ENCODE measurements at places on chromosomes 16 and 17.

- DNase-seq: no peak
These were observed 113.2 kb upstream of the MAF start for GRCh38 chr16:79713609-79714309.

DNA sequence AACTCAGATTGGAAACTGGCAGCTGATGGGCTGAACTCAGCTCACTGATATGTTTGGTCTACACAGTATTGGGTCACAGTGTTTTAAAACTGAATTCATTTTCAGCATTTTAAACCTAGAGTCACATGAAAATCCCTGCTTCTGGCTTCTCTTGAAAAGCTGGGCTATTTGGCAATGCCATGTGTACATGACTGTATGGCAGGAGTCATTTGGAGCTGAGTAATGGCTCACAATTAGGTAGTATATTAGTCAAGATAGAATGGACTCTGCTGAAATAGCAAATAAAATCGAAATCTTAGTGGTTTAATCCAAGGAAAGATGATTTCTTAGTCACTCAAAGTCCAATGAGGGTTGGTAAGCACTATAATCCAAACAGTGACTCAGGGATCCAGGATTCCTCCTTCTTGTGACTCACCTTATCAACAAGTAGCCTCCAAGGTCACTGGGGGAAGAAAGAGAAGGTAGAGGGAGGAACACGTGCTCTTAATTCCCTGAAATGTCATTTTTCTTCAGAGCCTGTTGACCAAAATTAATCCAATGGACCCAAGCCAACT, 13.9 kb upstream of the PMP22 start:
- no peak for DNase-seq

DNA sequence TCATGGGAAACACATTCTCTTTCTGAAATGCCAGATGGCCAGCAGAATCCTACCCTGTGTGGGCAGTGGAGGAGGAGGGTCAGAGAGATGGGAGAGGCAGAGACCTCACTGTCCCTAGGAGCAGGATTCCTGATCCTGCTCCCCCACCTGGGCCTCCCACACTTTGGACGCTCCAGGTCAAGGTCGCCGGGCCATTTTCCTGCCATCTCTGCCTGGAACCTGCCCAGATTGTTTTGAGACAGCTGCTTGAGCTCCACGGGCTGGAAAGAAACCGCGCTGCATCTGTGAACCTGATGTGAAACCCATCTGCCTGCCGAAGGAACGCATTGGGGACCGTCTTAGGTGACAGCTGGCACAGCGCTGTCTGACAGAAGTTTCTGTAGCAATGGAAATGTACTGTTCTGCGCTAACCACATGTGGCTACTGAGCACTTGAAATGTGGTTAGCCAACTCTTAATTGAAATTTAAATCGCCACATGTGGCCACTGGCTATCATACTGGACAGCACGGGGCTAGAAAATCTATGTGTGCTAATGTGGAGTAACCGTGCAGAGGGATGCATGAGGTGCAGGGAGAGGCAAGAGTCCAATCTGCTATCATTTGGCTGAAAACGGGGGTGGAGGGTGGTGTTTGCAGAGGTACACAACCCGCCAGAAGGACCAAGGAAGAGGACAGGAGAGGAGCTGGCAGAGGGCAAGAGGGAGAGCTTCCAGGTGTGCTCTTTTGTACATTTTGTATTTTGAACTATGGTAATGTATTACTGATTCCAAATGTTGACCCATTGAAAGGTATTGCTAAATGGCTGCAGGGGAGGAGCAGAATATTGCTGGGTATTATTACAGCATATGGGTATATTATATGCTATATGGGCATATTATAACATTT, 15.4 kb upstream of the NUBP1 start:
- DNase-seq: no peak

DNA sequence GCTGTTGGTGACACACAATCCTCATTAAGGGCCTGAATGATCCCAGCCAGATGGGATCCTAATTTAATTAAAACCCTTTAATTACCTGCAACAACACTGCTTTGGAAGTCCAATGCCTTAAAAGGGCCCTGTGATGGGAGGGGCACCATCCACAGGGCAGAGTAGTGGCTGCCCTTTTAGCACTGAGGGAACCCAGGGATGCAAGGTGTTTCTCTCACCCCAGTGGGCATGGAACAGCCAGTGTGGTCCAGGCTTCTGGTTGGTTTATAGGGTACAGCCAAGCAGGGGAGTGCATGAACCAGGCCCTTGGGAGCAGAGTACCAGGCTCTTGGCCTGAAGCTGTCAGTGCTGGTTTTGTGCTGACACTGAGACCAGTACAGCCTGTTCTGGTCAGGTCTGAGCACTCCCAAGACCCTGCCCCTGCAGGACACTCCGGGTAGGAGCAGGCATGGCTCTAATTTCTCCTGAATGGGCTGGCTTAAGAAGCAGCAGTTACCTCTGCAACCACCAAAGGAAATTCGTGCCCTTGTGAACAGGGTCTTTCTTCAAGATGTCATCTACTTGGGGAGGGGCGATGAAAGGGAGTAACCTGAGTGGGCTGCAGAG, 9.9 kb downstream of the NXPH3 start:
- DNase-seq: no peak

DNA sequence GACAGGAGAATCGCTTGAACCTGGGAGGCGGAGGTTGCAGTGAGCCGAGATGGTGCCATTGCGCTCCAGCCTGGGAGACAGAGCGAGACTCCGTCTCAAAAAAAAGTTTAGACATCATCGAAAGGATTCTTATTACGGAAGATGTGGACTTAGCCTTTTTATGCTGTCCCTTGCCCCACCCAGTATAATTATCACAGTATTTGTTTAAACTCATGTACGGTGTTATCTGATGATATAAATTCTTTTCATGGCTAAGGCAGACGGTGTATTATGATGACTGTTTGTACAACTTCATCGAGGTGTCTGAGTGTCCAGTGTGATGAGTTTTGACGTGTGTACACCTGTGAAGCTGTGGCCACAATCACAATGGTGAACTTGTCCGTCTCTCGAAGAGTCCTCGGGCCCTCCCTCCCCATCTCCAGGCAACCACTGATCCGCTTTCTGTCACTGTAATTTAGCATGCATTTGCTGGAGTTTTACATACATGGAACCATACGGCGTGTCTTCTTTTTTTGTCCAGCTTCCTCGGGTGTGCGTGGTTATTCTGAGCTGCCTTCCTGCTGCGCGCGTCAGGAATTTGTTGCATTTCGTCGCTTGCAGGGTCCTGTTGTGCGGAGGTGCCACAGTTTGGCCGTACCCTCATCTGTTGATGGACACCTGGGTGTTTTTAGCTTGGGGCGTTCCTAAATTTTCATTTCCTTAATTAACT, 26.2 kb downstream of the BAIAP2 start:
- DNase-seq: no peak

GRCh38 chr16:22008215-22009059, 526 bp downstream of the MOSMO start:
- DNase-seq: no peak

DNA sequence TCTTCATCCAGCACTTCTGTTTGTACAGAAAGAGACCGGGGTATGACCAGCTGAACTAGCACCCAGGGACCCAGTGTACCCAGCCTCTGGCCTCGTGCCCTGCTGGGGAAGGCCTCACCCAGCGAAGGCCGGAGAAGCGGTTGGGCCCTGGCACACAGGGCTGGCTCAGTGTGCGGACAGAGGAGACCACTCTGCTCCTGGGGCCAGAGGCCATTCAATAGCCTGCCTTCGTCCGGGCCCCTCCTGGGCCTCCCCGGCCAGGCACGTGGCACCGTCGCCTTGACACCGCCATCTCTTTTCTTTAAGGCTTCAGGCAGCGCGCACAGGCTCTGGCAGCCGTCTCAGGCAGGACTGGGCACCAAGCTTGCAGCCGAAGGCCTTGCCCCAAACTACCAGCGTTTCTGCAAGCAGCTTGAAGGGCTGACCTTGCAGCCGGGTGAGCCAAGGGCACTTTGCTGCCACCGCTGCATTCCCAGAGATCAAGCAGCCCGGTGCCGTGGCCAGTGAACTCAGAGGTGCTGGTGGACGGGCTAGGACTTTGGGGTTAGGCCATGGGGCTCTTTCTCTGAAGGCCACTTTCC, 8.0 kb downstream of the TAX1BP3 start:
- DNase-seq: no peak

GRCh38 chr16:69040144-69040909, 65.1 kb upstream of the HAS3 start:
- no peak for DNase-seq

DNA sequence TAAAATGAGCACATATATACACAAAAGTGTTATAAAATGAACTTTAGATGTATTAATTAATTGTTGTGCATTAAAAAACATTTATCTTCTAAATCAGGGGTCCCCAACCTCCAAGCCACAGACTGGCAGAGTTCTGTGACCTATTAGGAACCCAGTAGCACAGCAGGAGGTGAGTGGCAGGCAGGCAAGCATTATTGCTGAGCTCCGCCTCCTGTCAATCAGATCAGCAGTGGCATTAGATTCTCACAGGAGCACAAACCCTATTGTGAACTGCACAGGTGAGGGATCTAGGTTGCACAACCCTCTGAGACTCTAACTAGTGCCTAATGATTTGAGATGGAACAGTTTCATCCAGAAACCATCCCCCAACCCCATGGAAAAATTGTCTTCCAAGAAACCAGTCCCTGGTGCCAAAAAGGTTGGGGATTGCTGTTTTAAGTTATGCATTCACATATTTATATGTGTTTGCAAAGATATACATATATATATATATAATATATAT, 583.7 kb downstream of the KCNJ2 start:
- no peak for DNase-seq

DNA sequence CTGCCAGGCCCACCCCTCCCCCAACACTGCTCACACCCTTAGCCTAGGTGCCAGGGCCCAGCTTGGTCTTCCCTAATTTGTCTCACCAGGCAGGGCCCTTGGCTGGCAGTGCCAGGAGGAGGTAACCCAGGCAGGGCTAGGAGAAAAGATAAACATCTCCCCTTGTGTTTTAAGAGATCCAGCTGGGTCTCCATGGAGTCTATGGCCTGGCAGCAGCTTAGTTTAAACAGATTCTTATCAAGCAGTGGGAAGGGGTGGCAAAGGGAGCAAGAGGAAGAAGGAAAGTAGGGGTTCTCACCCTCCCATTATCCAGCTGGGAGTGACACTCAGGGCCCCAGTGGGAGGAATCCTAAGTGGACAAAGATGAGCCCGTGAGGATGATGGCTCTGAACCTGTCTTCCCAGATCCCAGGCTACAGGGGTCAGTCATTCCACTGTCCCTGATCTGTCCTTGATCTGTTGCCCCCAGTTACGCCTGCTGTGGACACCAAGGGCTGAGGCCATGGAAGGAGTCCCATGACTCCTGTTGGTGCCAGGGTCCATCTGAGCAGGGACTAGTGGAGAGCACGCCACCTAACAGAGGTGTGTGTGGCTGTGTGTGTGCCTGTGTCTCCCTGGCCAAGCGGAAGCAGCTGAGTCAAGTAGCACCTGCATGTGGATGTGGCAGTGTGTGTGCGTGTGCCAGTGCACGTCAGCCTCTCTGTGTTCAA, 47.4 kb upstream of the MEIOC start:
- peak; percentile 98 for DNase-seq

DNA sequence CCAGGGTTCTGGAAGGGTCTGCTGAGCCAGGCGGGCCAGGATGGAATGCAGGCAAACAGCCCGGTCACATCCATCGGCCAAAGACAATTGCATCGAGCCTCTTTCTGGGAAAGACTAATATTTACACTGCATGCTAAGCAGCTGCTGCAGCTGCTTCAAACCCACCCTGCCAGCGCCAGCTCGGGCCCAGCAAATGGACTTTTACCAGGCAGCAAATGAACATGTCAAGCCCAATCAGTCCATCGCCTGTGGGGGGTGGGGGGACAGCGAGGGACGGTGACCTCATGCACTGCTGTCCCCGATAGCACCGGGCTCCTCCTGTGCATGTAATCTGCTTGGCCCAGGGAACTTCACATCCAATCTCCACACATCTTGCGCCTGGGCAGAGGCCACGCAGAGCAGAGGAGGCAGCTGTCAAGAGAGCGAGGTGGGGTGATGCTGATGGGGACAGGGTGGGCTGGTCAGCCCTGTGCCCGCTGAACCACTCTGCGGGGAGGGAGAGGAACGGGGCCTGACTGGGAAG, 39.4 kb upstream of the CDH5 start:
- DNase-seq: peak; percentile 85

DNA sequence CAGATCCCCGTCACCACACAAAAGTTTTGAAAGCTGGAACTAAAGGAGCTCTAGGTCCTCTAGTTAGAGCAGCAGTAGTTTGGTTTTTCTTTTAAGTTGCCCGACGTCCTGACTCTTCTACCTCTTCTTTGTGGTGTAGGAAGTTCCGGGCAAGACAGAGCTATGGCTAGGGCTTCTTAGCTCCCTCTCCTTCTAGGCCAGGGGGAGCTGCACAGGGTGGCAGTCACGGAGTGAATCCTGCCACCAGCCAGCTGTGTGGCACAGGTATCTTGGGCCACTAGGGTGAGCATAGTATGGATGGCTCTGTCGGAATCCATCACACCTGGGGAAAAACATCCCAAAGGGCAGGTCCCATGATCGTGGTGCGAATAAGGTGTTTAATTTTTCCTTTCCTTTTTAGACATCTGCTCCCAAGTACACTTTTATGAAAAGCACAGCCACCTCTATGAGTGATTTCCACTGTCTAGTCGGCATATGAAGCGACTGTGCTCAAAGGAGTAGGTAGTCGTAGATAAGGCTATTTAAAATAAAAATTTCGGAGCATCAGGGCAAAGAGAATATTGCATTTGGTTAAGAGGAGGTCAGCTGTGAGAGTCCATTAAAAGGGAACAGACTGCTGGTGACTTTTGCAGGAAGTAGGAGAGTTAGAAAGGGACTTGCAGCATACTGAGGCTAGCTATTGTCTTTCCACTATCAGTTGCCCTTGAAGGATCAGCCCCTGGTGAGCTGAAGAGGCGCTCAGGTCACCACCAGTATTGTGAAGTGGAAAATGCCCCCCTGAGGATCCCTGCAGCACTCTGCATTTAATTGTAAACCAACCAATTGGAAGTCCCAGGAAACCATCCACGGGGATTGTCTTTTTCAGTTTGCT, 2.1 kb downstream of the PRKCA start:
- DNase-seq: peak; percentile 24

DNA sequence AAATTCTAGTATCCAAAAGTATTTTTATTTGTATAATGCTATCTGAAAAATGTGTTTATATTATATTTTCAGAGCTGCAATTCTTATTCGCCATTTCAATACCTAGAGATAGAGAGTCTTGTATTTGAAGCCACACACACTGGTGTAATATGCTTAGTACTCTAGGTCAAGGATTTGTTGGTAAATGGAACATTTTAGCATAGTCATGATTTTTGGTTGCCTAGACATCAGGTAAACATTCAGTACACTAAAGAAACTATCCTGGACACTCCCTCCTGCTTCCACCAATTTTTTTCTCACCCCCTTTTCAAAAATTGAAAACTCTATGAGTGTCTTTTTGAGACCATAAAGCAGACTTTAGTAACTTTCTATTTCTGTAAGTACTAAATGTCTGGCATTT, 20.8 kb downstream of the ABHD15 start:
- no peak for DNase-seq
